ENCODE measurements at places on chromosomes 1 and 21.

DNA sequence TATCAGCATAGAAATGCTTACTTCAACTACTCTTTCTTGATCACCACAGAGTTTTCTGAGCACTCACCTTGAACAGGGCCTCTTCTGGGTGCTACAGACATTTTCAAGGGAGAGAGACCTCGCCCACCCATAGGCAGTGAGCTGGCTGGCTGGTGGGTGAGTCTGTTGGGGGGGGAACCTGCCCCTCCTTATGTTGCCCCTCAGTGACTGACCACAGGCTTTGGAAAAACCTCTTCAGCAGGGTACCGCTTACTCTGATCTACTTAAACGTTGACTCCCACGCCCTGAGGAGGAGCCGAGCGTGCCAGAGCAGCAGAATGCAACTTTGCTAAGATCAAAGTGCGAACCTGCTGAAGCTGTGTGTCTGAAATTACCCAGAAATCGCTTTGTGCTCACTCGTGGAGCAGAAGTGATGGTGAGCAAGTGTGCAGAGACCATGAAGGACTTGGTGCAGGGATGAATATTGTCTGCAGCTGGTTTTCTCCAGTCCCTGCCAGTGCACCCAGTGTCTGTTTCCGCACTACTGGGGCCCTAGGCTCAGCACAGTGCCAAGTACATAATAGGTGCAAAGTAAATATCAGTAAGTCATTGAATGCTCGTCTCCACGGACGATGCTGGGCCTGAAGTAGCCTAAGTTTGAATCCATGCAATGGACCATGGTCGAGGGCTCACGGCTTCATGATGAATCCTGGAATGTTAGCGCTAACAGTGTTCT lies 158.7 kb upstream of the IRF2BP2 start:
- DNase-seq = no peak

- DNase-seq = no peak
Measured at GRCh38 chr1:90190523-90190922, 195.6 kb downstream of the ZNF326 start.

- DNase-seq = no peak
Measured at GRCh38 chr1:165895451-165895871, 68.0 kb downstream of the UCK2 start.

DNA sequence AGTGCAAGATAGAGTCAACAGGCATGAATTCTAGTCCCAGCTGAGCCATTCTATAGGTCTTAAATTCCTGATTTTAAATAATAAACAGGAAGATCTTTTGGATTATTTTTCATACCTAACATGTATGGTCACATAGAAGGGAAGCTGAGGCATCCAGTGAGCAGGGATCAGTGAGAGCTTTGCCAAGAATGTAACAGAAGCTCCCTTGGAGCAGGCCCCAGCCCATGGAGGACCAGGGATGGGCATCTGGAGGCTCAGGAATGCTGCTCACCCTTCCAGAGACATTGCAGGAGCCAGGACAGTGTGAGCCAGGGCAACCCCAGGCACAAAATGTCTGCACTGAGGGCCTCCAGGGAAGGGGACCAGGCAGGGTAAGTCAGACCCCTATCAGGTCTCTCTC lies 54.4 kb upstream of the KCND3 start:
- no peak for DNase-seq

GRCh38 chr21:26432410-26432809 lies 140.7 kb downstream of the CYYR1 start:
- DNase-seq = no peak

DNA sequence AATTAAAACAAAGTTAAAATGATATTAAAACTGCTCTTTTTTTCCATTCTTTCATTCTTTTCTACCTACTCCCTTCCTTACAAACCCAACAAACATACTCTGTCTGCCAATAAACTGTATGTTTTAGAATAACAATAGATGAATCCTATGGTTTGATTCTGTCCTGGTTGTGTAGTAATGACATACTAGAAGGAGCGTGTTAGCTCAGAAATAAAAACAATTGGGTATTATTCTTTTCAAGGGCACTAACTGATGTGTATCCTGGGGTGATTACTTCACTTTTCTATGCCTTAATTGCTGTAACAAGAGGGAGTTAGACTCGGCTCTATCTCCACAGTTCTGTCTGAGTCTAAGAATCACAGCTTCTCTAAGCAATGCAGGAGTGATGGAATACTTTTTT lies 194.4 kb downstream of the GIPC2 start:
- no peak for DNase-seq

GRCh38 chr1:54875000-54875399 lies 12.0 kb downstream of the DHCR24 start:
- DNase-seq = no peak

DNA sequence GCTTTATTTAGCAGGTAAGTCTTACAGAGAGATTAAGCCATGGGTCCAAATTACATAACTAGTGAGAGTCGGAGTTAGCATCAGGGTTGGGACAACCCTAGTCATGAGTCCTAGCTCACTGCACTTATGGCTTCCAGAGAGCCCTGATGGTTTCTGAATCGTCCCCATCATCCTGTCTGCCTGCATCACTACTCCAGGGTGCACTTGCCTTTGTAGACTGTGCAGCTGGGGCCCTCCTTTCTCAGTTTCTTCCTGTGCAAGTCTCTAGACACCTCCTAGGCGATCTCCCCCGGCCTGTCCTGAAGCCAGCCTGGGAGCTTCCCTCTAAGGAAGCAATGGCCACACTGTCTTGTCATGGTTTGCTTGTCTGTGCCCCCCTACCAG lies 37.1 kb downstream of the KIAA0040 start:
- no peak for DNase-seq

DNA sequence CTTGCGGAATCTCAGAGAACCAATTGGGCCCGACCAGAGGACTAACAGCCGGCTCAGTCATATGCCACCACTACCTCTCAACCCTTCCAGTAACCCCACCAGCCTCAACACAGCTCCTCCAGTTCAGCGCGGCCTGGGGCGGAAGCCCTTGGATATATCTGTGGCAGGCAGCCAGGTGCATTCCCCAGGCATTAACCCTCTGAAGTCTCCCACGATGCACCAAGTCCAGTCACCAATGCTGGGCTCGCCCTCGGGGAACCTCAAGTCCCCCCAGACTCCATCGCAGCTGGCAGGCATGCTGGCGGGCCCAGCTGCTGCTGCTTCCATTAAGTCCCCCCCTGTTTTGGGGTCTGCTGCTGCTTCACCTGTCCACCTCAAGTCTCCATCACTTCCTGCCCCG lies 49.8 kb downstream of the ACP6 start:
- no peak for DNase-seq

- no peak for DNase-seq
Measured at GRCh38 chr21:39612233-39613040, at the start of gene B3GALT5. Gene B3GALT5, plus strand, starts transcription at chr21:39612940. Its CDS starts 47,620 bp downstream, at chr21:39660560.

DNA sequence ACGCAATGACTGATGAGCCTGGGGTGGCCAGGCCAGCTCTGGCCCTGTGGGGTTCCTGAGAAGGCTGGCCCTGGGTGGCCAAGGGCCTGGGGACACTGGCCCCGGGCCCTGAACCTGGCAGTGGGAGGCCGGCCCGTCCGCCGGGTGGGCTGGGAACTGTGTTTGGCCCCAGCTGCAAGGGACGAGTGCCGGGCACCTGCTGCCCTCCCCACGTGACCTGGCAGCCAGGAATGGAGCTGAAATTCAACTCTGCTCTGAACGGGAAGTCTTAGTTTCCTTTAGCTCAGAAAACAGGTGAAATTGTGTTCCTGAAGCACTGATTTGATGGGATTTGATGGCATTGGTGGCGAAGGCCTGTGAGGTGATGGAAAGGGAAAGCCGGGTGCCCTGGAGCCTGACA lies 8.2 kb upstream of the TTLL10 start:
- no peak for DNase-seq

GRCh38 chr1:115227346-115228082 lies 110.5 kb downstream of the NGF start:
- DNase-seq = no peak

DNA sequence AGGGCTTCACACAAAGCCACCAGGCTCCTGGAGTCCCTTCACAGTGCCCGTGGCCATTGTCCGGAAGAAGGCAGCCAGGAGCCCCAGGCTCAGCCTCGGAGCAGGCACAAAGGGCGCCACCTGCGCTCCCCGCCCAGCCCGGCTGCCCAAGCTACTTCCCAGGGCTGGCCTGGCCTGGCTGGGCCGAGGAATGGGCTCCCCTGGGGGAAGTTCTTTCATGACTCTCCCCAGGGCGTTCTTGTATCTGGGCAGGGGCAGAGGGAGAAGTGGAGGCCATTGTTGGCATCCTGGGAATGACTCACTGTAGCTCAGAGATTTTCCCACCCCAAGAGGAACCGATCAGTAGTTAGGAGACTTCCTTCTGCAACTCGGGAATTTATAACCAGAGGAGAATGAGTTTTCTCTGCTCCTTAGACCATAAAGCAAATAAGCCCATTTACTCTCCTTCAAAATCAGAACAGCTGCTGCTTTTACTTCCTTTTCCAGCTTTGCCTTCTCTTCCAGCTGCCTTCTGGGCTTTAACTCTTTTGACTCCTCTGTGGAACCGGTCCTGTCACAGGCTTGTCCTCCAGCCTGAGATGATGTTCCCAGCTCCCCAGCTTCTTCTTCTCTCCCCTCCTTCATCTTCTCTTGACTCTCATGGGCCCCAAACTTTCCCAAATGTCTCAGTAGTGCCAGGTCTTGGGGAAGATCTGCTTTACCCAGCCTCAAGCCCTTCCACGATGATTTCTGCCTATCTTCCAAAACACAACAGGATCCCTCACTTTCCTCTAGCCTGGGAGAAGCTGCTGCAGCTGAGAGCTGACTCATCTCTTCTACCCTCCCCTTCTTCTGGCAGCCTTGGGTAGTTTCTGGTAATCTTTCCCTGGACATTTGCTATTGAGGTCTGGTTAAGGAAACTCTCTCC lies 118.7 kb upstream of the CD34 start:
- no peak for DNase-seq

DNA sequence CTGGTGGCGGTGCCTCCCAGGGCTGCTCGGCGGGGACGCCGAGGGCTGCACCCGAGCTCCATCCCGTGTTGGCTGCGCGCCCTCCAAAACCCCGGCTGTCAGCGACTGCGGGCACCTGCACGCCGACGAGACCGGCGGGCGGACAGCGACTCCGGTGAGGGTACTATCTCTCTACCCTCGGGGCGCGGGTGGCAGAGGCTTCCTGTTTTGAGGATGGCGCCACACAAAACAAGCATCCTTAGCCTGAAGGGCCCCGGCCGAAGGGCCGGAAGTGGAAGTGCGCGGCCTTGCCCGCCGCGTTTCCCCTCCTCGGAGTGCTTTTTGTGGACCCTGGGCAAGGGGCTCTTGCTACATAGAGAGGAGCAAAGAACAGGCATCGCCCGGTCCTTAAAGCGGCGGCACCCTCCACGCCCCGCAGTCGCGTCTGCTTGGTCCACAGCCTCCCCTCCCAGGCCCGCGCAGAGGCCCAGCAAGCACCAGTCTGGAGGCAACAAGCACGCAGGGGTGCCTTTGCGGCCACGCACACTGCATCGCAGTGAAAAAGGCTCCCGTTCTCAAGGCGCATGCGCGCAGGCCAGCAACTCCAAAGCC lies 561 bp upstream of the COQ8A start:
- peak; percentile 67 for DNase-seq

- no peak for DNase-seq
Measured at GRCh38 chr1:88320291-88320690, 363.8 kb upstream of the PKN2 start.

GRCh38 chr1:85042413-85042812 lies 5.9 kb downstream of the MCOLN3 start:
- no peak for DNase-seq

- DNase-seq = no peak
Measured at GRCh38 chr1:248372394-248372793, 3.2 kb upstream of the OR2T6 start.

GRCh38 chr1:168372307-168372706 lies 91.6 kb downstream of the TBX19 start:
- no peak for DNase-seq

DNA sequence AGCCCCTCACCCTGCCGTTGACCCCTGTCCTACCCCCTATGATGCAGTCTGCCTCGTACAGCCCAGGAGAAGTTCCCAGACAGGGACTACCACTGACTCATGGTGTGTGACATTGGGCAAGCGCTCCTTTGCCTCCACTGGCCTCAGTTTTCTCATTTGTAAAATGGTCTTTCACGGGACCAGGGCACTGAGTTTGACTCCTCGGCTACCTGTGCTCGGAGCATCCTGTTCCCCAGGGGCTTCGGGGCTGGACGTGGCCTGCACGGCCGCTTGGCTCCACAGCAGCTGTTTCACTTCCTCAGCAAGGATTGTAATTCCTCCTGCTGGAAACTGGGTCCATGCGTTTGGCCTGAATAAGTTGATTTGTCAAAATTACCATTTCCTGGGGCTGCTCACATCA lies 277.3 kb downstream of the MATN1 start:
- DNase-seq = no peak

DNA sequence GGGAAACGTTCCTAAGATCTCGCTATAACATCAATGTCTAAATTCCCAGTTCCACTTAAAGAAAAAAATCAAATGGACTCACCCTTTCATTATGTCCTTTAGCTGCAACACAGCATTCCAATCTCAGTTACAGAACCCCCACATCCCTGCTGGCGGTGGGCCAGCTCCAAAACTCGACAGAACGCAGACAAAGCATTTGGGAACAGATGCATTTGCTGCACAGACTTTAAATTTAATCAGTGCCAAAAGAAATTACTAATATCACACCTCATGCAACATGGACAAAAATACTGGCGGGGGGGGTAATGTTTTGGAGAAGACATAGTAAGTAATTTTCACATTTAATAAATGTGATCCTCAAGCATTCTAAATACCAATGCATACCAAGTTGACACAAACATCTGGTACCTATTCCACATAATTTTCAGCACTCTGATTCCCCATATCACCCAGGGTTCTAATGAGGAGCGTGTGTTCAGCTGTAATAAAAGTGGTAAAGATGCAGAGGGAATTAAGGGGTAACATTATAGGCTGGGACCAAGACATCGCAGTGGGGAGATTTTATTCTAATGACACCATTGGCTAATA lies 79.7 kb downstream of the TGFBR3 start:
- no peak for DNase-seq

DNA sequence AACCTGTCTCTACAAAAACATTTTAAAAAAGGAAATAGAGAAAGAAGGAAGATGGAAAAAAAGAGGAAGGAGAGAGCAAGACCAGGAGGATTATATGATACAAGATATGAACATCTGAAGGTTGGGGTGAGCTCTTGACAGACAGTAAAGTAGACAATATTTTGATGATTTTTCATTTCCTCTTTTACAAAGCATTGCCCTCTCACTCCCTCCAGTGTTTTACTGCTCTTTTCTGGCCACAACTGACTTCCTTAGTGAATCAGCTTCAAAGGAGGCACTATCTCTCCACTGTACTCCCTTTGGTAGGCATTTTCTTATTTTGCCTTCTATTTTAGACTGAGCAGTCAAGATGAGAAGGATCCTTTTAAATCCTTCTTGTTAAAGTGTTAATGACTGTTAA lies 296.7 kb downstream of the KCTD3 start:
- no peak for DNase-seq

- DNase-seq = no peak
Measured at GRCh38 chr1:153261281-153262069, 2.0 kb downstream of the LORICRIN start.

GRCh38 chr1:200786788-200787187 lies 48.1 kb downstream of the CAMSAP2 start:
- no peak for DNase-seq
